ENCODE measurements at places on chromosomes 7 and 10.
A peak's percentile ranks its signal among the peaks of the same experiment; 100 is the strongest.

DNA sequence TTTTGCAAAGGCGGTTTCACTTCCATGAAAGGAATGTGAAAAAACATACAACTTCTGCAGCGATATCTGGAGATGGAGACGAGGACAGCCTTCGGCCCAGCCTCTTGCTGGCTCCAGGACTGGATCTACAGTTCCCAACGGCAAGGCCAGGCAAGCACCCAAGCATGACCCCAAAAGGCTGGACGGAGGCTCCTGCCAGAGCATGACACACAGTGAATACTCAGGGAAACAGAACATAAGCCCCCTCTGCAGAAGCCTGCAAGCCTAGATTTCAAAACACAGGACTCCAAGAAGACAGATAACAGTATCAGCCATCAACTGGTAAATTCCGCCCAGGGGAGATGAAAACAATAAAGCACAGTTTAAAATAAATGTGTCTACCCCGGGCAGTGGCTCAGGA is 3.3 kb upstream of the LRRC27 start:
- DNase-seq = peak; percentile 52

- no peak for DNase-seq
Measured at GRCh38 chr7:7740037-7740355, 21.6 kb upstream of the RPA3 start.

GRCh38 chr10:117249493-117250093 is 8.7 kb downstream of the SLC18A2 start:
- peak; percentile 73 for DNase-seq

DNA sequence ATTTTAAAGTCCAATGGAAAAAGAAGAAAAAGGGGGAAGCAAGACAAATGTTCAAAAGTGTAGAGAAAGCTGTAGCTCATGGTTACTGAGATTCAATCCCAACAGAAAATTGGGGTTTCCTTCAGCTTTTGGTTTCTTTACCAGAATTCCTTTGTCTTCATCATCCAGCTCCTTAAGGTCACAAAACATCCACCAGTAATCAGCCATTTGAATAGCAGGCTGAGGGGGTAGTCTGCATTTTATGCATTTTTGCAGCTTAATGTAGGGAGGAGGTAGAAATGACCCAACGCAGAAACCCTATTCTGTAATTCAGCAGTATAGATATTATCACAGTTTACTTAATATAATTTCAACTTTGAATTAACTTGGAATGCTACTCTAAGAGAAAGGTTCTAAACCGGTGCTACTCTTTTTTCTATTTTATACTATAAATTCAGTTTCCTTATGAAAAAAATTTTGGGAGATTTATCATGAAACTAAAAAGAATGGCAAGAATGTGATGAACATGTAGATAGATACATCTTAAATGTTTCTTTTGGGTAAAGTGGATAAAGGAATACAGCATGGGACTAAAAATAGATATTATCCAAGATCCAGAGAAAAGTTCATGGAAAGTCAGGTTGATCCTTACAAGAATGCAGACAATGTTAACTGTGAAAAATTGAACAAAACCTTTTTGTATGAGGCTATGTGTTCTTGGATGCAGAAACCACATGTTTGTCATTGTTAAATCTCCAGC is 596.9 kb downstream of the PHTF2 start:
- no peak for DNase-seq

GRCh38 chr7:139591550-139592195 is 68.2 kb downstream of the CLEC2L start:
- no peak for DNase-seq

GRCh38 chr7:114851406-114852061 is 70.4 kb upstream of the MDFIC start:
- no peak for DNase-seq

DNA sequence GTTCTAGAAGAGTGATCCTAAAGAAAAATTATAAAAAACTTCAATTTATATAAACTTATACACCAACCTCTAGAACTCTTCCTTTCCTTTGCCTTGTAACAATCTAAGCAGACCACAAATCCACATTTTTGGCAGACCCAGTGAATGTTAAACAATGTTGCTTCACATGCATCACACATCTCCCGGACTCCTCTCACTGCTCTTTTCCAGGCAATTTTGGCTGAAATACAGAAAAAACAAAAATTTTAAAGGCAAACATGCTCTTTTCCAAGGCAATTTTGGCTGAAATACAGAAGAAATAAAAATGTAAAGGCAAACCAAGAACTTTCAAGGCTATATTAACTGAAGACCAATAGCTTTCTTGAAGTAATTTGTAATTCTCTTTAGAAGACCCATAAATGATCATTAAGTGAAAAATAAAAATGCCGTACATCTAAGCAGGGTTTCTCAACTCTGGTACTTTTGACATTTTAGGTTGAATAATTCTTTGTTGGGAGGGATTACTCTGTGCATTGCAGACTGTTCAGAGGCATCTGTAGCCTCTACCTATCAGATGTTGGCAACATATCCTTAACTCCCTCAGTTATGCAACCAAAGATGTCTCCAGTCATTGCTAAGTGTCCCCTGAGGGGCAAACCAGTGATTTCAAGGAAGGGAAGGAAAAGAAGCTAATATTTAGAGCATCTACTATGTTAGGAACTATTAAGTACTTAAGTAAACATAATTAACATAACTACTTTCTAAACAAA is 64.4 kb downstream of the NRBF2 start:
- no peak for DNase-seq

DNA sequence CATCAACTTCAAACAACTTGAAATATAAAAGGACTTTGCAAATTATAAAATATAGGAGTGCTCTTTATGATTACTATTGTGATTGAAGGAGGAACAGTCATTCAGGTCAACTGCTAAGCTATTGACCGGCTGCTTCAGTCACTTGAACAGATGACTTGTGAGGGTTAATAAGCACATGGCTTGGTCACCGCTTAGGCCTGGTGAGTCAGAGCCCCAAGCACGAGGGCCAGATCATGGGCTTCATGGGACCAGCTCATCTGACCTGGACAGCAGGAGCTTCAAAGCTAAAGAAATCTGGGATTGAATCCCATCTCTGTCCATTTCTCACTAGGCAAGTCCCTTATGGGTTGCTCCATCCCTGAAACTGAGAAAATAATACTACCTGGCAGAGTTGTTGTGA is 60.4 kb upstream of the ADO start:
- DNase-seq = peak; percentile 76

DNA sequence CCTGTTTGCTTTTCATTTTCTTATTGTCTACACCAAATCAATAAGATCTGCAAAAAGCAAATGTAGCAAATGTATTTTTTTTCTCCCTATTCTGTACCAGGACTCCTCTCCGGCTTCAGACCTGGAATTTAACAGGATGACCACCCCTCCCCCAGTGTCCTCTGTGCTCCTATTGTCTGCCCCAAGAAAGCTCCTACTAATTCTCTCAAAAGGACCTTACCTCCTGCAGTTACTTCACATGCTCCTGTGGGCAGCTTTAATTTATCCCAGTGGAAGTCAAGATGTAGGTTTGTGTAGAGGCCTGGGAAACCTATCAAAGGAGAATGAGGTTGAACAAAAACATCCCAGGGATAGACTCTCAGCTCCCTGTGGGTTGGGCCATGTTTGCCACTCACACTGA is 31.3 kb downstream of the PLXNA4 start:
- no peak for DNase-seq

DNA sequence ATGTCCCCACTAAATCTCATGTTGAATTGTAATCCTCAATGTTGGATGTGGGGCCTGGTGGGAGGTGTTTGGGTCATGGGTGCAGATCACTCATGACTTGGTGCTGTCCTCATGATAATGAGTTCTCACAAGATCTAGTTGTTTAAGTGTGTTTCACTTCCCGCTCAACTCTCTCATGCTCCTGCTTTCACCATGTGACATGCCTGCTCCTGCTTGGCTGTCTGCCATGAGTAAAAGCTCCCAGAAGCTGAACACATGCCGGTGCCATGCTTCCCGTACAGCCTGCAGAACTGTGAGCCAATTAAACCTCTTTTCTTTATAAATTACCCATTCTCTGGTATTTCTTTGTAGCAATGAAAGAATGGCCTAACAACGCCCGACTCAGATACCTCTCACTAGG is 6.2 kb upstream of the PSTK start:
- peak; percentile 18 for DNase-seq

DNA sequence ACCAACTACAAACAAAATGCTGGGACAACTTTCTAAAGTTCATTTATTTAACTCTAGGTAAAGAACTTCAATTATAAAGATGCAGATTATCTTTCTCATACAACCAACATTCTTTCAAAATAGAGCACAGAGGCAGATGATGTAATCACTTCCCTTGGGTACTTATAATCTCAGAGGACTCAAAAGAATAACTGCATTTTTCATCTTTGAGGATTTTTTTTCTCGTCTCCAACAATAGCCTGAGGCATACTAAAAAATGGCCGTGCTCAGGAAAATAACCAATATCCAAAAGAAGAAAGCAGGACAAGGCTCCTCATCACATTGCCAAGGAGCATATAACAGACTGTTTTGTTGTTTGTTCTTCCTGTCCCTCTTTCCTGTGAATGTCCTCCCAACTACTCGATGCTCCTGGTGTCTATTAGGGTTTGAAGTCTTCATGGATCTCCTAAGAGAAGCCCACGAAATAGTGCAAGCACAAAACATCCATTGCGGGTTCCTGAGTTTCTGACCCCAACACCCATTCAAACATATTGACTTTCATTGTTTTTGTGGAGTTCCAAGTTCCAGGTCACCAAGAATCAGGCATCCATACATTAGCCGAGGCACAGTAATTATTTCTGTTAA is 182.9 kb downstream of the SORCS1 start:
- no peak for DNase-seq

DNA sequence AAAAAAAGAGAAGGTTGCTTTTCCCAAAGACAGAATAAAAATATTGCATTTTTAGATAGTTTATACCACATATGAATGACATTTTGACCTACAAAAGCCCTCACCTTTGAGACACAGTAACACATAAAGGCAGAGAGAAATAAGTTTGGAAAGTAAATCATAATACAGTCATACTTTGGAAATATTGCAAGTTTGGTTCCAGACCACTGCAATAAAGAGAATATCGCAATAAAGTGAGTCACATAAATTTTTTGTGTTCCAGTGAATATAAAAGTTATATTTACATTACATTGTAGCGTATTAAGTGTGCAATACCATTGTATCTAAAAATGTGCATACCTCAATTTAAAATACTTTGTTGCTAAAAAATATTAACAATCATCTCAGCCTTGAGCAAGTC is 40.3 kb downstream of the CCDC71L start:
- DNase-seq = no peak

GRCh38 chr7:50142425-50143017 is 49.5 kb upstream of the ZPBP start:
- peak; percentile 46 for DNase-seq

DNA sequence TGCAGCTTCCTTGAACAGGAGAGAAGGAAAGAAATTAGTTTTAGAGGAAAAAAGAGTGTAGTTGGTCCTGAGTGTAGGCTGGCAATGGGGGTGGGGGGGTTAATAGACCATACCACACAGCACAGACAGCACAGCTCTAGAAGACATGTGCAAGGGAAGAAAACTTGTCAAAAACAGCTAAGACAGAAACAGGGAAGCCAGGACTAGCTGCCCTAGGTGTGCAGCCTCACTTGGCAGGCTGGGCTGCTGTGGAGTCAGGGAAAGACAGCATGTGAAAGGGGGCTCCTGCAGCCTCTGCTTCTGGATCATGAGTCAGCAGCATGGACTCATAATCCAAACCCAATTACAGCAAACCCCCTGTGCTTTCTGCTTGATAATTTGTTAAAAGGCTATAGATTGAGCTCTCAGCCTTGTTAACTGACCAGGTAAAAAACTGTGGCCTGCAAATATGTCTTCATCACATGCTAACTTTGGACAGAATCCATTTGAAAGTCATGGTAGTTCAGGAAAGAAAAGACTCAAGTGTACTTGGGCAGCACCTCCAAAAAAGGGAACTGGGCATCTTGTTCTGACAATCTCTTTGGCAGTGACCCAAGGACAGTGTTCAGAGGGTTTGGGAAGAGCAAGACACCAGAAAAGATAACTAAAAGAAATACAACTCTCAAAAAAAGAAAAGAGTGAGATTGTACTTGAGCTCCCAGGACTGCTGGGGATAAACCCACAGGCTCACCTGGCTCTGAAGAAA is 142.2 kb upstream of the VWC2 start:
- DNase-seq = no peak

DNA sequence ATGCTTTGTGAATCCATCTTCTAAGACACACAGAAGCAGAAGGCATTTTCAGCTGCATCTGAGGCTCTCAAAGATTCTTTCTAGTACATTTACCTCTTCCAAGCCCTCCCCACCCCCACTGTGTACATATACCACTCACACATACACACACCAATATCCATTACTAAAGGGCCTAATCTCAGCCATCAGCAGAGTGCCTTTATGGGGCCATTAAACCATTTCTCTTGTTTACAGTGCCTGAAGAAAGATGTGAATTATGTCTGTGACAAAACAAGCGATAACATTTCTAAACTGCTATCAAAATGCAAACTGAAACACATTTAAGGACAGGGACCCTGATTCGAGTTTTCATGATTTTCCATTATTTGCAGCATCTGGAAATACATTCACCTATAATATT is 40.0 kb downstream of the ETV1 start:
- DNase-seq = no peak

DNA sequence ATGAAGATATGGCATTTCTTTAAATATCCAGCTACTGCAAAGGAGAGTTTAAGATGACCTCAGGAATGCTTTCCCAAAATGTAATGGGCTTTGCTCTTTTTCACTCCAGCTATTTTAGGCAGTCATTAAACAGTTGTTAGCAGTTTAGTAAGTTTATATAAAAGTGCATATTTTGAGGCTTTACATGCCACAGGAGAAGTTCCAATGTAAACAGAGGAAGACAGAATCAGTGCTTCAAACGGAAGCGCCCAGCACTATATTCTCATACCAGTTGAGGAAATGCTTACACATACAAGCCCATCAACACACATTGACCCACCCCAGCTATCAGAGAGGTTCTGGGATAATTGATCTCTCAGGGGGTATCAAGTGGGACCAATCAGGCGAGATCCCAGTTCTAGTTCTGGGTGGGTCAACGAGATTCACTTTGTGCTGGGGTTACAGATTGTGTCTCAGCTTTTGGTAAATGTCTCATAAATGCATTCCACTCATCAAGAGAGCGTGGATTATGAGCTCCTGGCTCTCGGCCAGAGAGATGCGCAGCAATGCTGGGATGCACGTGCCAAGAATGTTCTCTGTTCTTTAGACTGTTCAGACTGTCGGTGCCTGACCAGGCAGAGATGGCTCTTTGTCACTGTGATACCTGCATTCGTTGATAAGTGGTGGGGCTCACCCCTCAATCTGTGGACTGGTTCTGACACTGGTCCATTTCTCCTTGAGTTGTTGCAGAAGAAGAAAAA is 55.0 kb downstream of the CACNB2 start:
- no peak for DNase-seq

- DNase-seq = no peak
Measured at GRCh38 chr10:50882540-50882983, 2.9 kb downstream of the A1CF start.

DNA sequence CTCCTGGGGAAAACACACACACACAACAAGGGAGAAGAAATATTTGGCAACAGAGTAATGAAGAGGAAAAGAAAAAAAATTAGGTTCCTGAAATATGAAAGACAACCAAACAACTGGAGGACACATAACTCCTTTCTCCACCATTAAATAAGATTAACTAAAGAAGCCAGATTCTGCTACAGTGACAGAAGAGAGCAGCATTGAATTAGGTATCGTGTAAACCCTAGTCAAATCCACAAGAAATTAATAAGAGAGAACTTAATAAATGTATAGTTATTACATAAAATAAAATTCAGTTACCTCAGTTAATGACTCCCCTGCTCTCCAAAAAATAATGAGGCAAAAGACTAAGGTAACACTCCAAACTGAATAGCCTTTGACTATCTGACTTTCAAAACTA is 306.7 kb downstream of the CRPPA start:
- peak; percentile 36 for DNase-seq

- no peak for DNase-seq
Measured at GRCh38 chr10:105956550-105956949, 1208.0 kb downstream of the SORCS1 start.
